ENCODE measurements at places on chromosomes 7 and 10.

- DNase-seq, result no peak
These were observed 1078.2 kb upstream of the LRRTM3 start for GRCh38 chr10:65847436-65848230.

DNA sequence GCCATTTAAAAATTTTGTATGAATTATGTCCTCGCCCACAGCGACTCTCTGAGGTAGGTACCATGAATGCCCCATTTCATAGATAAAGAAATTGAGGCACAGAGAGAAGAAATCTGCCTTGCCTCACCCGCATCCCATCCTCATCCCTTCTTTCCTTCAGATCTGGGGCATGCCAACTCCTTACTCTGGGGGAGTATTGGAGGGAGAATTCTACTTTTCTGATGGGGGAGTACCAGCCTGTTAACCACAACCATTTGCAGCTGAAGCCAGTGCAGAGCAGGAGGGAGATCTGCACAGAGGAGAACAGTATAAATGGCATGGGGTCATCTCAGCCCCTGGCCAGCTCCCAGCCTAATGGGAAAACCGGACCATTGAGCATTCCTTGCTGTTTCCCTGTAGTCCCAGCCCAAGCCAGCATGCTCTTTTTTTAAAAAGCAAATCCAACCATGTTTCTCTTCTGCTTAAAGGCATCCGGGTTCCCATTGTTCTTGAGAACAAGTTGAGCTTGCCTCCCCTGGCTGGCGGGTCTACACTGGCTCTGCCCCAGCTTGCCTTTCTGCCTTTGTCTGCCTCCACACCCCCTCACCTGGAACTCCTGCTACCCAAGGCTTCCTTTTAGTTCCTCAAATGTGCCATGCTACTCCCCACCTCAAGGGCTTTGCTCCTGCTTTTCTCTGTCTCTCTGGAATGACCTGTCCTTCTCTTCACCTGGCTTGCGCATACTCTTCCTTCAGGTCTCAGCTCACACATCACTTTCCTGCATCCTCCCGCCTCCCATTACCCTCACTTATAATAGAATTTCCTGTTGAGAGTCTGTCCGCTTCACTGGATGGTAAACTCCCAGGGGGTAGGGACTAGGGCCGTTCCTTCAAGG is 8.8 kb upstream of the ZNF503 start:
- no peak for DNase-seq

DNA sequence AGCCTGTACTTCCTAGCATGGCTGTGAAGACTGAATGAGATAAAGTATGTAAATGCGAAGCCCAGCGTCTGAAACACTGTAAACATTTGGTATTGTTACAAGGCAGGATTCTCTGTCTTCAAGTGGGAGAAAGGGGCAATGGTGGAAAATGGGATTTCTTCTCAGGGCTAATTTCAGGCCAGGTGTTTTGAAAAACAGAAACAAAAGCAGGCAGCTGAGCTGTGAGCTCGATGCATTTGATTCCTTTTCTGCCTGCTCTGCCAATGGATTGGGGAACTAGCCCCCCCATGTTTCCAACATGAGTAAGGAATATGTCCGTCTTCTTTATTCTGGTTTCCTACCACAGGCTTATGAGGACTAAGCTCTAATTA is 732.1 kb upstream of the AUTS2 start:
- no peak for DNase-seq

DNA sequence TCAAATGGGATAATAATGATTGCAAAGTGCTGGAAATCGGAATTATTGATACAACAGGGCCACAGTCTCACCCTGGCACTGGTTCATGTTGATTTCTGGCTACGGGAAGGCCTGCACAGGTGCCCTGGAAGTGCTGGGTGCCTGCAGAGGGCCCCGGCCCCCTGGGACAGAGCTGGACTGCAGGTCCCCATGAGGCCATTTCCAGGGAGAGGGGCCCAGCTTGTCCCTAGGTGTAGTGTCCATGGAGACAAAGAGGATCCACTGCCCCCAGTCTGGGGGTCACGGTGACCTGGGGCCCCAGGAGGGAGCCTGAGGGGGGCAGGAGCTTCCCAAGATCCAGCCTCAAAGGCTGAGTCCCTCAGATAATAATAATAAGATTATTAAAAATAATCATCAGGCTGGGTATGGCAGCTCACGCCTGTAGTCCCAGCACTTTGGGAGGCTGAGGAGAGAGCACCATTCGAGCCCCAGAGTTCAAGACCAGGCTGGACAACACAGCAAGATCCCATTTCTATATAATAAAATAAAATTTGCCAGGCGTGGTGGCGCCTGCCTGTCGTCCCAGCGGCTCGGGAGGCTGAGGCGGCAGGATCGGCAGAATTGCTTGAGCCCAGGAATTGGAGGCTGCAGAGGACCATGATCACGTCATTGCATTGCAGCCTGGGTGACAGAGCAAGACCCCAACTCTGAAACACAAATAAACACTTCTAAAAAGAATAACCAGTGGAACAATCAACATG is 98.1 kb downstream of the MICALL2 start:
- DNase-seq, result no peak

DNA sequence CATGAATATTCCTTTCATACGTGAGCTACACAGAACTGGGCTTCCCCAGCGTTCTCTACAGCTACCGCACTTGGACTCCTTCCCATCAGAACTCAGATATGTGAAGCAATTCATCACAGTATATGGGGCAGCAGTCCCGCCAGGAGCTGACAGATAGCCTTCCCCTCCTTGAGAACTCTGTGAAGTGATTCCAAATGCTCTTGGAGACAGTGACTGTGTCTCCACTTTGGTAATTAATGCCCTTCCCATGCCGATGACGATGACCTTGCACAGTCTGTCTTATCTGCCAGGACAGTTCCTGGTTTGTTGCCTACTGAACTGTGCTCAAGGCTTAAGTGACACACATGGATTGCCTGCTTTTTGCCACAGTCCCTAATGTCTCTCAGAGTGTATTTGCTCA is 75.0 kb upstream of the AFAP1L2 start:
- DNase-seq, result no peak

DNA sequence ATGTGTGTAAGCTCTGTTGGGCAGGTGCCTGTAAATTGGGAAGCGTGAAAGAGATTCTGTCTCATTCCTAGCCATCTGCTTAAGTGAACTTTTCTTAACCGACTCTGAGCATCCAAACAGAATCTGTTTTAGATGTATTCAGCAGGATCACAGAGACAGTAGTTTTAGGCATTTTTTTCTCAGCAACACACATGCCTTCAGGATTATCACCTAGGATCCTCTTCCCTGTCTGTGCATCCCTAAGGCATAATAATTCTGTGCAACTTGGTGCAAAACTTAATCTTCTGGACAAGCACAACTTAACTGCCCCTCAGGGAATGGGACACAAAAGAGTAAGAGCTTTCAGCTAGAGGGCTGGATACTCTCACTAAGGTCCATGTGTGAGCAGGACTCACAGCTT is 284.8 kb downstream of the C7orf25 start:
- DNase-seq, result no peak

GRCh38 chr10:118911363-118911762 is 118.2 kb upstream of the NANOS1 start:
- no peak for DNase-seq

- DNase-seq, result no peak
These were observed 157.1 kb downstream of the ETV1 start for GRCh38 chr7:13832346-13832745.

- no peak for DNase-seq
These were observed 48.8 kb downstream of the PLPP4 start for GRCh38 chr10:120505866-120506265.

DNA sequence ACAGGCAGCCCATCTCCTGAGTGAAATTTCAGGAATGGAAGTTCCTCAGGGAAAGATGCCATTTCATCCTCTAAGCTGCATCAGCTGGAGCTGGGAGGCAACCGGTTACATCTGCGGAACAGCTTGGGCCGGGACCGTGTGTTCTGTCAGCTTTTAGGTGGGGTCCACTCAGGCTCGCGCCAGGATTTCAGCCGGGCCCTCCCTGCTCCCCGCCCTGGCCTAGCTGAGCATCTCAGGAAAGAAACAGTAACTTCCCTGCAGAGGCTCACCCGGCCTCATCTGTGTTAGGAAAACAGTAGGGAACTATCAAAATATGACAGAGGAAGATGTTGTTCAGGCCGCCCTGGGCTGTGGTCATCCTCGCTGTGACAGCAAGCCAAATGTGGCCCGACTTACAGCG is 110.4 kb downstream of the TRIL start:
- DNase-seq, result no peak

GRCh38 chr10:106107706-106108105 is 1056.8 kb downstream of the SORCS1 start:
- no peak for DNase-seq

DNA sequence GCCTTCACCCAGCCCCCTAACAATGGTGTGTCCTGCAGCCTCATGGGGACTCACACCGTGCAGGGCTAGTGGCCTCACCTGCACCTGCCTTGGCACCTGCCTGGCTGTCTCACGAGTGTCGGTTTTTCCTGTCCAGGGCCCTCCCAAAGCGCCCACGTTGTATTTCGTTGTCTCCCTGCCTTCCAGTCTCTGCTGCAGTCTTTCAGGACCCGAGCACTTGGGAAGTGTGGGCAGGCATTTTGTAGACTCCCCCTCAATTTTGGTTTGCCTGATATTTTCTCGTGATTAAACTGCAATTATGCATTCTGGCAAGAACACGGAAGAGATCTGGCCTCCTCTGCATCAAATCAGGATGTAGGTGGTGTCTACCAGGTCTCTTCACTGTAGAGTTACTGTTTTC is 17.9 kb downstream of the BNIP3 start:
- no peak for DNase-seq

DNA sequence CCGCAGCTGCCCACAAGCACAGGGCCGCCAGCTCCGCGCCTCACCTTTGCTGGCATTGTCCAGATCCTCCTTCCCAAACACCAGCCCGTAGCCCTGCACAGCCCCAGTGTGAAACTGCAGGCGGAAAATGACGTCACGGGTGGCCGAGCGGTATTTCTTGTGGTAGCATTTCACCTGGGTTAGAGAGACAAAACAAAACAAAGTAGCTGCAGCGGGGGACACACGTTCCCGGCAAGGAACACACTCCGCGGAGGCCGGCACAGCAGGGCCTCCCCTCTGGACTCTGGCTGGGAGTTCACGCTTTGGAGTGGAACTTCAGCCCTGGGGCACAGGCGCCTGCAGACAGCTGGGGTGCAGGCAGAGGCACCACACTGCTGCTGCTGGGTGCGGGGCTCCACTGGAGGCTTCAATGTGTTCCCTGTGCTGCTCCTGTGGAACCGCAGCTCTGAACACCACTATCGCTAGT is 181.1 kb downstream of the TNS3 start:
- no peak for DNase-seq

DNA sequence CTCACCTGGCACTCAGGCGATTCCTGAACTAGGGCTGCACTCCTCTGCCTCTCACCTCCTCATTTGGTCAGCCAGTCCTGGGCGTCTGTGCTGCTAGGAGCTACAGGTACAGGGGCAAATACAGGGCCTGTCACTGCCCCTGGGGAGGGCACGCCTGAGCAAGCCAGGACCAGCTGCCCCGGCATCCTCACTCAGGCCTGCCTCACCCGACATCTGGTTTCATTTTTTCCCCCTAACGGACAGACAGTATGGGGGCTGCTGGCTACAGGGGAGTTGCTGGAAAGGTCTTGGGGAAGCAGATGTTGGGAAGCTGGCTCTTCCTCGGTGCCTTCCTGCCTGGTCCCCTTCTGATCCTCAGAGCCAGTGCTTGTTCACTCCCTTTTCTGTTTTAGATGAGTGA is 77.3 kb upstream of the PPIF start:
- DNase-seq, result no peak

DNA sequence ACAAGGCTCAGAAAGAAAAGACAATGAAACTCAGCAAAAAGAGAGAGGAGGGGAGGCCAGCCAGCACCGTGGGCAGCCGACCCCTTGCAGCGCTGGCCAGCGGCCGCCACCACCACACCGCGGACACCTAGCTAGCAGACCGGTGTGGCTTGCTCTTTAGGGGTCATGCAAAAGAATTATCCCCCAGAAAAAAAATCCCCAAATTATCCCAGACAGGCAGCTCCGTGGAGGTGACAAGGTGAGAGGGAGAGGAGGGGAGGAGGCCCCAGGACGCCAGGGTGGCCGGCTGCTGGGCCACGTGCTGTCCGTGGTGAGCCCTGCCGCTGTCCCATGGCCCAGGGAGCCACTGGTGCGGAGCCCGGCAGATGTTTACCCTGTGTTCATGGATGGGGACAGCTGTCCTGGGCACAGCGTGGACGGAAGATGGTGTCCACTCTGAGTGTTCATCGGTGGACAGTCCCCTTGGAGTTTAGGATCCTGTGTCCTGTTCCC is 16.5 kb downstream of the YKT6 start:
- DNase-seq, result no peak

GRCh38 chr7:54796150-54796549 is 37.1 kb upstream of the SEC61G start:
- no peak for DNase-seq

GRCh38 chr7:2143981-2144595 is 88.7 kb downstream of the MAD1L1 start:
- DNase-seq, result no peak
